ENCODE measurements at places on chromosomes 12 and 14.

- no peak for DNase-seq
Measured at GRCh38 chr12:101441461-101442224, 33.5 kb upstream of the SPIC start.

DNA sequence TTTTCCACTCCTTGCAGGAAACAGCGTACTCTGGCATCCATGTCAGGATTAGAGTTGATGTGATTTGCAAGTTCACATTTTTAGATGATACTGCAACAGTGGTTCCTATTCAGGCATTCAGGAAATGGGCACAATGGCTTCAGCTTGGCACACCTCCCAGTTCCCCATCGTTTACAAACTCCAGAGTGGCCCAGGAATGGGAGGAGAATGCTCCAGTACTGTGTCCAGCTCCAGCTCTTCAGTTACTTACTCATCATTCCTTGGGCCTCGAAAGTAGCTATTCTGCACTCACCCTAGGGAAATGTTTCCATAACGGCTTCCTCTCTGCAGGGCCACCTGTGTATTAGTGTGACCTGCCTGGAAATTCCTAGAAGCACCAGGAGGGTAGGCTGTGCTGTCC is 239.7 kb upstream of the RGS6 start:
- DNase-seq = no peak

DNA sequence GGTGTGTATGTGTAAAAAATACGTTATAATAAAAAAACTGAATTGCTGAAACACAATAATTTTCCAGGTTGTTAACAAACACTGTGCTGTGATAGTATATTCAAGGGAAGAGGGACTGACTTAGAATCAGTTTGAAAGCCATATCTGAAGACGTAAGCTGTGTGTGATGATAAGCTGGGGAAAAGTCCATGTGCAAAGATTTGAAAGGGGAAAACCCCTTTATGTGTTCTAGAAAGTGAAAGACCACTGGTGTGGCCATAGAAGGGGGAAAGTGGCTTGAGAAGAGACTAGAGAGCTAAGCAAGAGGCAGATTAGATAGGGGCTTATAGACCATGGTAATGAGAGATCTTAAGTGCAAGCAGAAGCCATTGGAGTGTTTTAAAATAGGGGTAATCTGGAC is 195.9 kb upstream of the GZMB start:
- DNase-seq = no peak

GRCh38 chr12:108296945-108297344 is 42.2 kb downstream of the CMKLR1 start:
- DNase-seq = no peak

DNA sequence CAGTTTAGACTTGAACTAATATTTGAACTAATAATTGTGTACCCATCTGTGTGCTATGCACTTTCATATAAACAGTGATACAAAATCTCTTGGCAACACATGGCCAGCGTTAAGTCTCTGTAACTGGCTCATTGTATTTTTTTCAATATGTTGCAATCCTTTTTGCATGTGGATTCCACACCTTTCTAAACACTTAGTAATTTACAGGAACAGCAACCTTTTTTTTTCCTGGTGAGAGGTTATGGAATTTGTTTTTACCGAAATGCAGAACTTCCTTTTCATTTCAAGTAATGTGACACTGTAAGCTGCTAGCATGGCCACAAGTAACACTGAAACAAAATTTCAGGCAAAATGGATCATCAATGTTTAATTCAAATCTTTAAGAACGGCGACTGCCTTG is 45.4 kb upstream of the EPS8 start:
- no peak for DNase-seq

- DNase-seq = no peak
Measured at GRCh38 chr12:21881965-21882364, 59.3 kb downstream of the ABCC9 start.

All from NCI-H1417 treated with DMSO at 0.1 percent for 48 hours (cell line).